ENCODE measurements at places on chromosomes 7 and 10. TPM values are rescaled to one million over a fixed set of nuclear protein-coding genes. Genes with fewer than 3 reads are reported as not detected.

The PRDX3 gene
- total RNA-seq = 281 TPM

The HMX3 gene
- total RNA-seq = not detected

The HEPACAM2 gene
- not detected for total RNA-seq

The LYZL2 gene
- not detected for total RNA-seq

- no peak for DNase-seq
Observed at GRCh38 chr7:10122551-10123100, 851.0 kb upstream of the PHF14 start.

DNA sequence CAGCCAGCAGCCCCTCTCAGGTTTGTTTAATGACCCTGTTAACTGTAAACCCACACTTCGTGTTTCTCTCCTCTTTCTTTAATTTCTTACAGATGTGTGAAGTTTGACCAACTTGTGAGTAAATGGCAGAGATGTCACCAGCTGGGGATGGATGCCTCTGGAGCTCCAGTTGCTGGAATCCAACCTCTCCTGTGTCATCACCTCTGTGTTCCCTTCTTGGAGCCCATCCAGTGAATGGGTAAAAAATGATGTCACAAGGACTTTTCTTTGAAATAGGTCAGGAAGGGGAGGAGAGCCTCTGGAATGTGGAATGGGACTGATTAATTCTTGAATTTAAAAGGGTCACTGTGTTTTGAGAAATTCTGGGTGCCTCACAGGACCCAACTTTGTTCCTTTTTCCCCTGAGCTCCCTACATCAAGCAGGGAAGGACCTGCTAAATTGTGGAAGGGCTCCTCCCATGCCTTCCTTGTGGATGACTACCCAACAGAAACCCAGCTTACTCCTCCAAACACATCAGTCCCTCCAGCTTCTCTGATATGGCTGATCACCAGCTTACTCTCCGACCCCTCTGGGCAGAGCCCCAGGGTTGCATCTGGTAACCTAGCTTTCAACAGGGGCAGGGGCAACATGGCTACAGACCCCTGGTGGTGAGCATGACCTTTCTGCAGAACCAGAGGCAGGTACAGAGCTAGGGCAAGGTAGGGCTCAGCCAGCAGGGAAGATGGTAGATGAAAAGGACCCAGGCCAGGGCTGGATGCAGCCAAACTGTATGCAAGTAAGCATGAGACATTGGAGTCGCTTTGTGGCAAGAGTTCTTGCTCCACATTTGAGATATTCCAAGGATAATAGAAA lies 67.5 kb downstream of the STRA8 start:
- DNase-seq = no peak

All from Caki2 (cell line).